ENCODE measurements at places on chromosomes 1 and 21. TPM values are rescaled to one million over a fixed set of nuclear protein-coding genes. Genes with fewer than 3 reads are reported as not detected.

Gene XCL1
- polyA plus RNA-seq = 0.30 TPM

DNA sequence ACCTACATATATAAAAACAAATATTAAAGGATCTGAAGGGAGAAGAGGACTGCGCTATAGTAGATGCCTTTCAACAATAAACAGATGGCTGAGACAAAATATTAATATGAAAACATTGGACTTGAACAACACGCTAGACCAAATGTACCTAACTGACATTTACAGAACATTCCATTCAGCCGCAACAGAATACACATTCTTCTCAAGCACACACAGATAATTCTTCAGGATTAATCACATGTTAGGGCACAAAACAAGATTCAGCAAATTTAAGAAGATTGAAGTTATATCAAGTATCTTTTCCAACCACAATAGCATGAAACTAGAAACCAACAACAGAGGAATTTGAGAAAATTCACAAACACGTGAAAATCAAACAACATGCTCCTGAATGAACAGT is 741.4 kb downstream of the ADGRL2 start:
- DNase-seq = no peak

GRCh38 chr1:55987491-55988249 is 591.7 kb downstream of the PLPP3 start:
- no peak for DNase-seq

GRCh38 chr1:69585666-69586065 is 17.9 kb downstream of the LRRC7 start:
- DNase-seq = no peak

DNA sequence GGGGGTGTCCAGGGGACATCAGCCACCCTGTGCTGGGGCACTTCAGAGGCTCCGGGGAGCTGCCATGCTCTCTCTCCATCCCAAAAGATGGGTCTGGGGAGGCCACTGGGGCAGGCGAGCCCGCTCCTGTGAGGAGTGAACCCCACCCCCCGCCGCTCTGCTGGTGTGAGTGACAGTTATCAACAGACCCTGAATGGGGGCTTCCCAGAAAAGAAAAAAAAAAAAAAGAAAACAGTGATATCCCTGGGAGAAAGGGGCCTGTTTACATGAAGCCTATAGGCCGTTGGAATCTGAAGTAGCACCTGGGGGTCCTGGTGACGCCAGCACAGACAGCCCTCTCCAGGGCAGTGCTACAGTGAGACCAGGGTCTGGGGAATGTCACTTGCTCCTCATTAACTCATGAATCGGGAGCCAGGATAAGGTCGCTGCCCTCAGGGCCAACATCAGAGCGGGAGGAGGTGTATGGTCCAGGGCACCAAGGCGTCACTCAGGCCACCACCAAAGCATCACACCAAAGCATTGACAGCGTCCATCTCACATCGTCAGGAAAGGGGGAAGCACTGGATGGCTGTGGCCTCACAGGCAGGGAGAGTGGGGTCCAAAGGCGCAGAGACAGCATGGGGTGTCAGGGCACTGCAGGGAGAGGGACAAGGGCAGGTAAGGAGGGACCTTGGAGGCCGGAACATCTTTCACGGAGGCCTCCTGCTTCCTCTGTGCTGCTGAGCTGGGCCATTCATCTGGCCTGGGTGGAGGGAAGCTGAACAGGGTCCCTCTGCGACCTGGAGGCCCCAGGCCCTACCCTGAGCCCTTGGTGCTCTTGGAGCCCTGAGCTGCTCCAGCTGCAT is 8.4 kb upstream of the NPHP4 start:
- no peak for DNase-seq

- DNase-seq = peak; percentile 25
These were observed 7.8 kb downstream of the C1orf162 start for GRCh38 chr1:111481387-111482221.

All from urinary bladder (tissue), 4 donors.